ENCODE measurements at places on chromosomes 4 and X.

GRCh38 chr4:154511981-154512380 lies 20.4 kb upstream of the DCHS2 start:
- no peak for DNase-seq

GRCh38 chrX:100090931-100091330 lies 319.1 kb downstream of the PCDH19 start:
- peak; percentile 93 for DNase-seq

DNA sequence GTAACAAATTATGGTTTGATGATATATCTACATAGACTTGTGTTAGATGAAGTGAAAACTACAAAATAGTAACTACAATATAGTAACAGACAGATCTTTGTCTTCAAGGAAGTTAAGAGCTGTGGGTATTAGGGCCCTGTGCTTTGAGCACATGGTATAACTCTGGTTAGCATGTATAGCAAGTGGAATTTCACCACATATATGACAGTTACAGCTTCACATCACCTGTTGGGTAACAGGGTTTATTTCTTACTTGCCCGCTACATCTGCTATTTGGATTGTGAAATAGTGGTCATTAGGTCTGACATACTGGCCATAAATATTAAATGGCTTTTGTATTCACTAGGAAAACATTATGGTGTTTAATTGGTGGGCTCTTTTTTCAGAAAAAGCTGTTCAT lies 20.2 kb downstream of the OFD1 start:
- DNase-seq, result no peak

DNA sequence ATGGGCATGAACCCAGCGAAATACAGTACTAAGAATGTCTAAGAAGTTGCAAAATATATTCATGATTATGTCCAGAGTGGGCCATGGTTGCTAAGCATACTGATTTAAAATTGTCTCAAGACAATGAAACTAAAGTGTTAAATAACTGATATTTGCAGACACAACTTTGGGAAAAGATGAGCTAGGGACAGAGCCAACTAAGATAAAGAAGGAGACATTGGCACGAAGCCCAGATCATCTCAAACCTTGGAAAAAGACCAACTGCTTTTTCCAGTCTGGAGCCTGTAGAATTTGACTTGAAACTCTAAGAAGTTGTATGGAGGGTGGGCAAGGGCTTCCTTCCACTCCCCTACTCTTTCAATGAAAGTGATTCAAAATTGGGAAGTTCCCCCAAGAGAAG lies 108.5 kb upstream of the GLRA2 start:
- no peak for DNase-seq

DNA sequence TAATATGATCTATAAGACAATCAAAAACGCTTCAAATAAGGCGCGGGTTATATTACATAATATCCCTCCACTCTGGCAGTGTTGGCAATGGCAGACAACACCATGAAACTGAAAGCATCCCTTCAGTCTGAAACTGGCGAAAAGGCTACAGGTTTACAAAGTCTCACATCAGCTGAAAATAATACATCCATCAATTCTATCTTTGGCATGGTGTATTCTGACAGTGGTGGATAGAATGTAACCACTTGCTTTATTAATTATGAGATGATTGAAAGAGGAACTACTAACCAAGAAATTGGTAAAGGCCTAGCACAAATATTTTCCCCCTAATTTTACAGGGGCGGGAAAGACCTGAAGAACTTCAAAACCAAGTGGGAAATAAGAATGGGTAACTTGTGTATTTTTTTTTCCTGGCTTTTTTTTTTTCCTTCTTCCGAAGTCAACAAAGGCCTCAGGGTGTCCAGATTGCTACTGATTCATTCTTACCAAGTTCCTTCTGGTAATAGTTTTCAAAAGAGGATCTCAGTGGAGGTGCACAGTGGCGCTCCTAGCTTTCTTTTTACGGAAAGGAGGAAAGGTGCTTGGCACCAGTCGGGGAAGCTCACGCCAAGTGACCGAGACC lies 728 bp downstream of the UBA6 start:
- peak; percentile 10 for DNase-seq

DNA sequence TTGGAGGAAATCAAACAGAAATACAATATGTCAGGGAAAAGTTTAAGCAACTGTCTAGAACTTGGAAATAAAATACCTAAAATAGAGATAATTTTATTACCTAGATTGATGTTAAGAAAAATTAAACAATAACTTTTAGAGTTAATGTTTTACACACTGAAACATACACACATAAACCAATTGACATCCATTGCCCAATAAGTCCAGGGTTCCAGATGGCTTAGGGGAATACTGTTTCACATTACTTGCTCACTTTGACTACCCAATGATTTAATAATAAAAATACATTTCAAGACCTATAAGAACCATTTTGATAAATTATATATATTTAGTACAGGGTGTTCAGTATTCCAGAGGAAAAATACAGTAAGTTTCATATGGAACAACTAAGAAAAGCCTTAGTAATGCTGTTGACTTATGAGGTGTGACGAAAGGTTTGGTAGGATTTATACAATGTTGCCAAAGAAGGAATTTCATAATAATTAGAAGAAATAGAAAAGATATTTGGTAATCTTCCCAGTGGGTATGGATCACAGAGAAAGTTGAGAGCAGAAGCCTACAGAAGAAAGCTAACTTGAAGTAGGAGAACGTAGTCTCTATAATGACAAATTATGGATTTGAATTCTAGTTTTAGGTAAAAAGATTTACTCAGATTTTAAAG lies 23.0 kb upstream of the UGT2B4 start:
- peak; percentile 28 for DNase-seq

DNA sequence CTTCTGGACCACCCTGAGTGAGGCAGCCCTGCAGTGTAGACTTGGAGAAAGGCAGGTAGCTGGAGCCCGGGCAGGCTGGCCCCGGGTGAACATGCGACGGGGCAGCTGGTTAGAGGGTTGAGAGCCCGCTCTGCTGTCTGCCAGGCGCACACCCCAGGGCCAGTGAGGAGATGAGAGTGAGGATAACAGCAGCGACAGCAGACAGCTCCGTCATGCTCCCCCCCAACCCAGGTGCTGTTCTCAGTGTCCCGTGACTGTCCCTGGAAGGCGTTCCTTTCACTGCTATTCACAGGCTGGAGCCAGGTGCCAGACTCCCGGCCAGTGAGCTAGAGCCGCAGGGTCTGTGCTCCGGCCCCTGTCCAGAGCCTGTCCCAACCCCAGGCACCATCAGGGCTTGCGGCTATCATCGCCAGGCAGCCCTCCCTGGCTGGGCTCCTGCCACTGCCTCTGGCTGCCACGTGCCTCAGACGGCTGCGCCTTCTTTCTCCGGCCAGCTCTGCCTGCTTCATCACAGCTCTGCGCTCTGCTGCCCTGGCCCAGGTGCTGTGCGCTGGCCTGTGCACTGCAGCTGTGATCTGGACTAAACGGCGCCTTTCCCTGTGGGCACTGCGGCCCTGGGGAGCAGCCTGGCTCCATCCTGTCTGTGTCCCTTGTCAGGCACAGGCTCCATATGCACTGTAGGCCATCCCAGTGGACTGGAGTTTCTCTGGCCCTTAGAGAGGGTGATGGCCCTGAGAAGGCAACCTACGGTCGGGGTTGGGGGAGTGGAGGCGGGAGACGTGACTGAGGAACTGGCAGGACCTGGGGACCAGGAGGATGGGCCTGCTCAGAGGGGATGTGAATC lies 19.8 kb downstream of the NSG1 start:
- no peak for DNase-seq

- DNase-seq, result no peak
These were observed 126.5 kb upstream of the INTU start for GRCh38 chr4:127506283-127506682.

Measured in fibroblast of upper back skin (primary cell).